Fibroblast of pulmonary artery (primary cell): ENCODE measurements at places on chromosomes 11 and 22.

DNA sequence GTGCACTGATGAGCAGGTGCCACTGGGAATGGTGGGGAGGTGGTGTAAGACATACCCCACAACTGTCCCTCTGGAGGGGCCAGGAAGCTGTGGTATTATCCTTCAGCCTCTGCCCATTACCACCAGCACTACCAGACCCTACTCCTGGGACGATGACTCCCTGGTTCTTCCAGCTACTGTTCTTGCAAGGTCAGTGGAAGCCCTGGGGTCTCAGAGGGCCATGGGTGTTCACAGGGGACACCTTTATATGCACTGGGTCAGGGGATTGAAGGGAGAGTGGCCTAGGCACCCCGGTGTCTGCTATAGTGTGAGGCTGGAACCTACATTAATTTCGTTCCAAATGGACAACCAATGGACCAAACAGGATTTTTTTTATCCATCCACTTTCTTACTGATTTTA is 102.1 kb downstream of the RPS6KA4 start:
- no peak for DNase-seq

DNA sequence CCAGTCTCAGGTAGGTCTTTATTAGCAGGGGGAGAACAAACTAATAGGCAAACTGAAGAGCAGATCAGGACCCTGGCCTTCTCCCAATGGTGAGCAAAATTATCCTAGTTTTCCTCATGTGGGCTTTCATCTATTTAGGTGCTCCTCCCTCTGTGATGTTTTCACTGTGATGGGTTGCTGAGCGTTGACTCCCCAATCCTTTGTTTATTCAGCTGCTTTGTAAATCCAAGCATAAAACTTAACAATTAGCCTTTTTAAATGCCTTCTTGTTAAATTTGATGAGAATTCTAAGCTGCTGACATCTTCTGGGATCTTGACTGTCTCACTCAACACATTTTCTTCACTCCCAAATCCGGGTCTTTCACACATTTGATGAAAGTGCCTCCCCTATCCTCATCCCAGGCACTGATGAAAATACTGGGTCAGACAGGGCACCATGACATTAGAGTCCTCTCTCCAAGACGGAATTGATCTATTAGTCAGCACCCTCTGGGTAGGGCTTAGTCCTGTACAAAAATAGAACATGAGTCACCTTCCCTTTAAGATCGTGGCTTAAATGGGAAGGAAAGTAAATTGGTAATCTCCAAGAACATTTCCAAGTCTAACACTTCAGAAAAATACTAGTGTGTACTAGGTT is 199.3 kb upstream of the ISX start:
- no peak for DNase-seq

GRCh38 chr11:61697764-61698163 is 17.6 kb downstream of the DAGLA start:
- no peak for DNase-seq

GRCh38 chr11:64475145-64475544 is 115.9 kb upstream of the SLC22A12 start:
- DNase-seq = no peak

DNA sequence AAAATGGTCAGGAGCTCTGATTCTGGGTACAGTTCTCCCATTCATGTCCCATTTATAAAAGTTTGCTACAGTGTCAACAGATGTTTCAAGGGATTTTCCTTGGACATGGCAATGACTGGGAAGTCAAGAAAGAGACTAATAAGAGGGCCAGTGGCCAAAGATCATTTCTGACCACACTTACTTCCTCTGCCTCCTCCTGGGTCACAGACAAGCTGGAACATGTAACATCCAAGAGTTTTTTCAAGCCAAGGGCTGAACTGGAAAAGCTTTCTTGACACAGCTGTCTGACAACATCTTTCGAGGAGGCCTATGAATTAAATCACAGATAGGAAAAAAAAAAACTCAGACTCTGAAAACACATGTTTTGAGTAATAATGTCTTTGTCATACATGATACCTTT is 8.7 kb downstream of the COMMD9 start:
- DNase-seq = peak; percentile 26

DNA sequence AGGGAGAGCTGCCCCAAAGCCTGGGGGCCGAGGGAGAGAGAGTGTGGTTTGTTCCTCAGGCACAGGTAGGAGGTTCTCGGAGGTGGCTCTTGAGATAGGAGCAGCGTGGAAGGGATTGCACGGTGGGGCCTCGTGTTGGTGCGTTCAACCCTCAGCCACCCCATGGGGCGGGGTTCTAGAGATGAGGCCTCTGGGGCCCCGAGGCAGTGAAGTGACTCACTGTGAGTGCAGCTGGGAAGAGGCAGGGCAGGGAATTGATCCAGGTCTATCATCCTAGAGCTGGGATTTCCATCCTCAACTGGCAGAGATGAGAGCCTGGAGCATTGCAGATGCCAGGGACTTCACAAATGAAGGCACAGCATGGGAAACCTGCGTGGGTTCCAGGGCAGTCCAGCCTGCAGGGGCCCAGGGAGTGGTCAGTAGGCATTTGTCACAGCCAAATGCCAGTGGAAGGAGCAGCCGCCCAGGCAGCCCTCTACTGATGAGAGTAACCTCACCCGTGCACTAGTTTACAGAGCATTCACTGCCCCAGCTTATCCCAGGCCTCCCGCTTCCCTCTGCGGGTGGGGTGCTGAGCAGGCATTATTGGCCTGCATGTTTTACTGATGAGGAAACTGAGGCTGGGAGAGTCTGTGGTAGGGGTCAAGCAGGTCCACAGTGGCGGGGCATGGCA is 5.1 kb upstream of the SMARCB1 start:
- no peak for DNase-seq

DNA sequence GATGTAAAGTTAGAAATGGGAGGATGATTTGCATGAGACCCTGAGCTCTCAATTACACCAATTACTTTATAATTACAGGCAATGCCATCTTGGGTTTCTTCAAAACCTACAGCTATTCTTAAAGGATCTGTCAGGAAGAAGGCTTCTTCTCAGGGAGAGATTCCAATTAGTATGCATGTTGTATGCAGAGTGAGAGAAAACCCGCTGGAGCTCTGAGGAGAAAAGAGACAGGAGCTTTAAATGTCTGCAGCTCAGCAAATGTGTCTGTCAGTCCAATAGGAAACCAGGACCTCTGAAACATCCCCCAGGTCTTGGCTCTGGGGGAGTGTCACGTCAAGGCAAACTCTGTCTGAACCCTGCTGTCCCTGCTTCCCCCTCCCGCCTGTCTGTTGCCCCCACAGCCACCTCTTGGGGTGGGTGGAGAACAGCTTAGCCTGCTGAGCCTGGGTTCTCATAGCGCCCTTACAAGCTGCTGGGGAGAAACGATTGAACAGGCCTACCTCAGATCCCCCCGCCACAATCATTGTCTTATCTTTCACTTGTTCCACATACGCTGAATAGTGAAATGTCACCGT is 140.2 kb downstream of the SPATA19 start:
- DNase-seq = no peak

DNA sequence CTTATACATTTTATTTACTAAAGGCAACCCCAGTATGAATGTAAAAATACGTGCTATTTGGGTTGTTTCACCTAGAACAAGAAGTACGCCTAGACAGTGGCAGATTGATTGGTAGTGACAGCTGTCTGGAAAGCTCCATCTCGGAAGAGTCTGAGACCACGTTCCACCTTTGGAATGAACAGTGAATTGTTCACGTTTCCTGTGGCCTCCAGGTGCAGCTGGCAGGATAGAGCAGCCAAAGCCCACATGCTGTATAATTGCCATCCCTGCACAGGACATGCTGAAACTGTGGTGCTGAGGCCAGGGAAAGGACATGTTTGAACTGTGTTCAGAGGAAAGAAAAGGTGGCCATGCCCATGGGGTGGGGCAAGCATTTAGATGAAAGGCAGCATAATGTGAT is 218.7 kb upstream of the MTNR1B start:
- no peak for DNase-seq

DNA sequence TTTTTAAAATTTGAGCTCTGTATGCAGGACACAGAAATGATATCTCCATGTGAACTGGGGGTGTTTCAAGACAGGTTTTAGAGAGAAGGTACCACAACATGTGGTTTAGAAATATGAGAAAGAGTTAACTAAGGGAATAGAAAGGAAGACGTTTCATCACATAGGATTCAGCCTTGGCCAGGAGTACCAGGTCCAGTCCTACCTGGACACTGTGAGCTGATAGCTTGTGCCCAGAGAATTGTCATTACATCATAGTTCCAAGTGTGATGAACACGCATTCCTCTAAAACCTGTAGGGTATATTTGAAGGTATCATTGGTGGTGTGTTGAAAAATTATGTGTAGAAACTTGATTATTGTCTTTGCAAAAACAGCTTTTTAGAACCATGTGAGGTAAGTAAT is 1.8 kb downstream of the SLC22A9 start:
- no peak for DNase-seq

GRCh38 chr11:80943226-80943625 is 1502.4 kb upstream of the TENM4 start:
- DNase-seq = no peak

DNA sequence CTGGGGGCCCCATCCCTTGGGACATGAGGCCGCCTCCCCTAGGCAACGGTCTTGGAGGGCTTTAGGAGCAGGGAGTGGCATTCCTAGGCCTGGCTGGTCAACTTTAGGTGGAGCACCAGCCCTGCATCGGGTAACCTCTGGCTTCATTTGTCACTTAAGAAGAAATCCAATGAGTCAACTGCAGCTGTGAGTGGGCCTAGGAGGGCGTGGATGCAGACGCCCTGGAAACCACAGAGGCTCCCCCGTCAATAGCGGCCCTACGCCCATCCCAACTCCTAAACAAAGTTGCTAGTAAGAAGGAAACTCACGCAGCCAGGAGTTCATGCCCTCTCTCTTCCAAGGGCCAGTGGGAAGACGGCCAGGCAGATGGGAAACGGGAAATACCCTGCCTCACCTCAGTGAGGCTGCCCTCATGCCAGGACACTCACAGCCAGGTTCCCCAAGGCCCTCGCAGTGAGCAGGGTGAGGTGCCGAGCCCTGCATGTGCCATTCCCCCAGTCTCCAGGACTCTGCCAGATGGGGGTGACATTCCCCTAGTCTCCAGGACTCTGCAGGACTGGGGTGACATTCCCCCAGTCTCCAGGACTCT is 20.8 kb downstream of the BID start:
- DNase-seq = no peak
